ENCODE measurements at places on chromosomes 1 and 21. TPM values are rescaled to one million over a fixed set of nuclear protein-coding genes. Genes with fewer than 3 reads are reported as not detected.

GRCh38 chr1:184615301-184615700 is 139.4 kb downstream of the EDEM3 start:
- no peak for DNase-seq

Gene INAVA
- 43.9 TPM for total RNA-seq

GRCh38 chr1:44688760-44689446 is 14.4 kb downstream of the ARMH1 start:
- DNase-seq: no peak

Gene MROH9
- not detected for total RNA-seq

DNA sequence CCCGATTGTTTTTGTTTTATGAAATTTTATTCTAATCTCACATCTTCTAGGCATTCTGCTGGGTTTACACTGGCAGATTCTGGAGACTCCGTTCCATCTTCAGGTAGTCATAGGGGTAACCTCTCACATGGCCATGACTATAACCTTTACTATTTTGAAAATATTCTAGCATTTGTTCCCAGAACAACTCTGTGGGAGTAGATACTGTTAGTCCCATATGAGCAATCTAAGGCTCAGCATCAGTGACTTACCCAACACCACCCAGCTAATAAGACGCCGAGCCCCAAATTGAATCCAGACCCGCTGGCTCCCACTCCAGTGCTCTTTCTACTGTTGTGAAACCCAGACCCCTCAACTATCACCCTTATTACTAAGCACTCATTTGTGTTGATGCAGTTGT is 9.8 kb downstream of the ADAMTS4 start:
- no peak for DNase-seq

- no peak for DNase-seq
Observed at GRCh38 chr1:64980745-64981600, 14.6 kb upstream of the JAK1 start.

GRCh38 chr1:55215194-55216021 is at the start of gene USP24:
TSS of gene USP24 (minus strand) at chr1:55215364. CDS start at chr1:55215113, 251 bp downstream.
- DNase-seq: peak; percentile 85

Gene FCMR
- total RNA-seq: not detected

Gene XCL1
- not detected for total RNA-seq

DNA sequence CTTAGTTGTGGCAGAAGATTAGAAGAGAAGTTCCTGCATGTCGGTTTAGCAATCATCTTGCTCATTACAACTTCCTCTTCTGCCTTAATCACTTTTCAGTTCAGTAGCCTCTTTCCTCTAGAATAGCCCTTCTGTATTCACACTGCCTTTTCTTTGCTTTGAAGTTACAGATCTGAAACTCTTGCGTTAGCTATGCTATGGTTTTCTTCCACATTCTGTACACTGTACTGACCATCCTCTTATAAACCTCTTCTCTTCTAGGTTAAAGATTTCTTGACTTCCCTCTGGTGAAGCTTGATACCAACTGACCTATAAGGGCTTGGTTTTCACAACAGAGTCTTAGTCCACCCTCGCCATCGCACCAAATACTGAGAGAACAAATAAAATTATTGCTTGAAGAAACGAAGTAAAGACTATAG is 35.0 kb downstream of the C21orf91 start:
- DNase-seq: no peak

Gene SMCP
- total RNA-seq: not detected

DNA sequence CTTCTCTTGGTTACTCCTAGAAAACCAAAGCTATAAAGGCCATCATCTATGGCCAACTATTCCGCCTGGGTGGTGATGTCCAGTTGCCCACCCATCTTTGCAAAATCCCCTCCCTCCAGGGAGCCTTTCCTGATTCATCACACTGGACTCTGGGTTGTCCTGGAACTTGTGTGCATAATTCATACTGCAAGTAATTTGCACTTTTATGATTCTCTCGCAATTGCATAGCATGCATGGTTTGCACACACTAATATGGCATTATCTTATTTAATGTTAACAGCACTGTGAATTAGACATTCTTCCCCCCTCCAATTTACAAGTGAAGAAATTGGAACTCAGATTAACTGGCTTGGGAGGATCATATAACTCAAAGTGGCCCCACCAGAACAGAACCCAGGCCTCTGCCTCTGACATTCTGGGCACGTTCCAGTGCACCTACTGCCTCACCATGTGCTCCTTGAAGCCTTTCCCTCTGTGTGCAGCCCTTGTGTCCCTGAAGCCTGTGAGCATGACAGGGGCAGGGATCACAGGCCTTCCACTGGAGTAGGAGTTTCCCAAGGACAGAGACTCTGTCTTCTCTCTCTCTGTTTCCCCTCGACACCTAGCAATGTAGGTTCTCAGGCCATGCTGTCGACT is 98.9 kb upstream of the IPO9 start:
- DNase-seq: no peak

DNA sequence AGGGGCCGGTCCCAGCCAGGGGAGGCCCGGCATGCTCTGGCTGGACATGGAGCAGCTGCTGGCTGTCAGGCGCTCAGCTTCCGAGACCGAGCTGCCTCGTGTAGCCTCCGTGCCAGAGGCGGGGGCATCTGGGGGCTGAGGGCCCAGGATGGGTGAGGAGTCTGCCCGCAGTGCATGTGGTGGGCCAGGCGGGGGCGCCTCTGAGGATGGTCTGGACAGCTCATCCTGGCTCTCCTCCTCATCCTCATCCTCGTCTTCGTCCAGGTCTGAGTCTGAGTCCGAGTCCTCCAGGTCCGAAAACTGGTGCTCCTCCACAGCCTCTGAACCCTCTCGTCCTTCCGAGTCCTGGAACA is 28.9 kb upstream of the EDN2 start:
- DNase-seq: peak; percentile 72

- no peak for DNase-seq
Observed at GRCh38 chr1:107379826-107380225, 239.0 kb downstream of the NTNG1 start.

DNA sequence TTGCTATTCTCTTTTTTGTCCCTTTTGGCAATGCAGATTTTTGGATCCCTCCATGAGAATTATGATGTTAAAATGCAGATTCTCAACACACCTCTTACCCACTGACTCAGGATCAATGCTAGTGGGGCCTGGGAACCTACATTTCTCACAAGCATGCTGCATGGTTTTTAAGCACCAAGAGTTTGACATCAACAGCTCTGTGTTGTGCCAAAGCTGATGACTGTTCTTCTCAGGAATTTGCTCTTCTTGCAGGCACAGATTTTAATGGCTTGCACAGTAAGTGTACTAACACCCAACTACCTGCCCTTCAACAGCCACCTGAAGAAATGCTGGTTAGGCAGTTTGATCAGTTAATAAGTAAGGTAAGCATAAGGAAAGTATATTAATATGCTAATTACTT is 468.7 kb downstream of the PTBP2 start:
- no peak for DNase-seq

DNA sequence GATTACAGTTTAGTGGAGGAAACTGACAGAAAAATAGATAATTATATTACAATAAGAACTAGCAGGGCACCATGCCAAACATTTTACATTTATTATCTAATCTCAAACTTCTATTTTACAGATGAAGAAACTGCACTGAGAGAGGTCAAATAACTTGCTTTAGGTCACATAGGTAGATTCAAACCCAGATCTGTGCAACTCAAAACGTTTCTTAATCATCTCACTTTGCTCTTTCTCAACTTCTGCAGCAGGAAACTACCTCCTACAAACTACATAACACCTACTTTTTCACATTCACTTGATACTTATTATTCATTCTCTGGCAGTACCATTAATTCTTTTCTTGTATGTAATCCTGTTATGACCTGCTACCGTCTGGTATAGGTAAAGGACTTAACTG is 49.9 kb upstream of the BCL10 start:
- no peak for DNase-seq

Gene TINAGL1
- 15.8 TPM for total RNA-seq

Gene OR2L3
- not detected for total RNA-seq

GRCh38 chr1:148166558-148167492 is 14.7 kb upstream of the NBPF11 start:
- DNase-seq: peak; percentile 9

Gene DLGAP3
- 13.7 TPM for total RNA-seq

DNA sequence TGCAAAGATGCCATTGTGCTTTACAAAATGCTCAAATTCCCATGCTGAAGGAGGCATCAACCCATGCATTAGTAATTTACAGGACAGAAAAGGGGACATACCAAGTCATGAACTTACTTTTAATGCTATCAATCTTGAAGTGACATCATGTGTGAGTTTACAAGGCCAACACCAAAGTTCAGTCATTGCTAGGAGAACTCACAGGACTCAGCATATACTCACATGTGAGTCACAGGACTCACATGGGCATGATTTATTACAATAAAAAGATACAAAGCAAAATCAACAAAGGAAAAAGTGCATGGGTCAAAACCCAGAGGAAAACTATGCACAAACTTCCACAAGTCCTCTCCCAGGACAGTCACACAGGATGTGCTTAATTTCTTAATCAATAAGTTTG is 1656.0 kb downstream of the MRPL39 start:
- no peak for DNase-seq

GRCh38 chr1:16349847-16350406 is 2.4 kb downstream of the FBXO42 start:
- DNase-seq: no peak
